ENCODE measurements at places on chromosomes 5 and 9. TPM values are rescaled to one million over a fixed set of nuclear protein-coding genes. Genes with fewer than 3 reads are reported as not detected.

SPINK13 gene
- not detected for total RNA-seq

SPOCK1 gene
- total RNA-seq = not detected

SARDH gene
- total RNA-seq = 0.38 TPM

FBP1 gene
- total RNA-seq = 4.9 TPM

PCDHB2 gene
- not detected for total RNA-seq

GRCh38 chr9:93665637-93666438 is 89.5 kb downstream of the PHF2 start:
- no peak overlapping the region for H3K27ac ChIP-seq
- no peaks in the 10 kb centered on the region for H3K27me3 ChIP-seq
- DNase-seq = peak; percentile 58
- no peaks in the 10 kb centered on the region for H3K36me3 ChIP-seq

DNA sequence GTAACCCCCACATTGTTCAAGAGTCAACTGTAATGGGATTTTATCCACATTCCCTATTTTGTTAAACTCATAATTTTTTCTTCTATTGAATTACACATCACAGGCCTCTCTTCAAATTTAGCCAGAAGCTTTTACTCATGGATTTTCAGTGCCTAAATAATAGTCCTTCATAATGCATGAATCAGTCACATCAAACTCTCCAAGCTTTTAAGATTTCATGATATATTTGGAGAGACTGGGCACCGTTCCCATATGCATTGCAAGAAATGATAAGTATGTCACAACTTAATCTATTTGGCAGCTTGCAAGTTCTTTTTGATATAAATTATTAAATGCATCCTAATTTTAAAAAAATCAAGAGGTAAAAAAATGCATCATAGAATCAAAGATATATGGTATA is 465.9 kb downstream of the DMAC1 start:
- no peak for DNase-seq
- no peak overlapping the region for H3K4me3 ChIP-seq
- H3K4me1 ChIP-seq = no peaks in the 10 kb centered on the region
- H3K36me3 ChIP-seq = no peaks in the 10 kb centered on the region

GRCh38 chr5:60686157-60686556 is 13.8 kb downstream of the DEPDC1B start:
- no peaks in the 10 kb centered on the region for H3K36me3 ChIP-seq
- no peak for DNase-seq
- H3K4me3 ChIP-seq = no peak overlapping the region
- H3K4me1 ChIP-seq = no peaks in the 10 kb centered on the region

GRCh38 chr5:73605223-73606087 is 20.5 kb upstream of the ARHGEF28 start:
- peaks cover 8% of the 10 kb centered on the region for H3K36me3 ChIP-seq
- H3K4me1 ChIP-seq = peaks cover 4% of the 10 kb centered on the region
- H3K27me3 ChIP-seq = no peaks in the 10 kb centered on the region
- H3K27ac ChIP-seq = no peak overlapping the region
- no peak overlapping the region for H3K4me3 ChIP-seq

GRCh38 chr5:133552925-133553525 is 59.3 kb downstream of the FSTL4 start:
- H3K4me1 ChIP-seq = no peaks in the 10 kb centered on the region
- no peaks in the 10 kb centered on the region for H3K36me3 ChIP-seq
- no peak overlapping the region for H3K27ac ChIP-seq

GRCh38 chr5:60332244-60333004 is 367.5 kb downstream of the DEPDC1B start:
- H3K36me3 ChIP-seq = no peaks in the 10 kb centered on the region
- H3K27ac ChIP-seq = no peak overlapping the region
- H3K4me3 ChIP-seq = no peak overlapping the region
- no peaks in the 10 kb centered on the region for H3K4me1 ChIP-seq
- no peak for DNase-seq

- H3K27me3 ChIP-seq = no peaks in the 10 kb centered on the region
- peaks cover 15% of the 10 kb centered on the region for H3K36me3 ChIP-seq
- H3K4me3 ChIP-seq = peak overlapping the region; percentile 90
These were observed 2.0 kb downstream of the CYFIP2 start for GRCh38 chr5:157267761-157268480.

DNA sequence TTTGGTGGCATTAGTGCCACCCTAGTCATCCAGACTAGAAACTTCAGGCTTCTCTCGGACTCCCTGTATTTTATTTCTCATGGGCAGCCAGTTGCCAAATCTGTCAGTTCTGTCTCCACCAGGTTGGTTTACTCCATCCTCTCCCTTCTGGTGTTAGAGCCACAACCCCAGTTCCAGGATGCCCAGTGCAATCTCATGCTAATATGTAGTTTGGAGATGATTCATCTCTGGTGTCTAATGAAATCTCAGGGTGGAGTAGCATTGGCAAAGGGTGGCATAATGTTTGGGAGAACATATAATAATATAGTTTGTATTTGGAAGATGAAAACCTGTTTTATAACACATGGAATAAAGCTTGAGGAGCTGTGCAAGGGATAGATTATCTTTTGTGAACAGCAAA is 30.2 kb downstream of the SLC46A2 start:
- peaks cover 23% of the 10 kb centered on the region for H3K4me1 ChIP-seq
- no peaks in the 10 kb centered on the region for H3K36me3 ChIP-seq
- no peak for DNase-seq
- H3K27ac ChIP-seq = no peak overlapping the region

- no peak overlapping the region for H3K4me3 ChIP-seq
- H3K4me1 ChIP-seq = peaks cover 6% of the 10 kb centered on the region
- DNase-seq = no peak
- no peak overlapping the region for H3K27ac ChIP-seq
- H3K36me3 ChIP-seq = no peaks in the 10 kb centered on the region
These were observed 128.2 kb upstream of the ASTN2 start for GRCh38 chr9:117543089-117543488.

DNA sequence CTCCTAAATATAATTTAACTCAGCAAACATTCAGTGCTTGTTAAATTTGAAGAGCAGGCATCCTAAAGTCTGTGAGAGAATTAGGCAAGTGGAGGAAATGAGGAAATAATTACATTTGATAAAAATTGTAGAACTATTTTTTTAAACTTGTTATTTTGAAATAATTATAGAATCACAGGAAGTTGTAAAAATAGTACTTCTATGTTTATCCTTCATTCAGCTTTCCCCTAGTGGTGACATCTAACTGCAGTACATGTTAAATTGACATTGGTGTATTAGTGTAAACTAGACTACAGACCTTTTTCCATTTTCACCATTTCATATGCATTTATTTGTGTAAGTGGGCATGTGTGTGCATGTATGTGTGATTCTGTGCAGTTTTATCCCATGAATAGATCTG is 51.6 kb downstream of the F2RL2 start:
- no peaks in the 10 kb centered on the region for H3K27me3 ChIP-seq
- no peak overlapping the region for H3K27ac ChIP-seq
- H3K36me3 ChIP-seq = peaks cover 2% of the 10 kb centered on the region
- peaks cover 20% of the 10 kb centered on the region for H3K4me1 ChIP-seq
- no peak overlapping the region for H3K4me3 ChIP-seq

- no peaks in the 10 kb centered on the region for H3K36me3 ChIP-seq
- H3K4me3 ChIP-seq = no peak overlapping the region
- DNase-seq = no peak
- H3K27me3 ChIP-seq = no peaks in the 10 kb centered on the region
These were observed 36.9 kb upstream of the LURAP1L start for GRCh38 chr9:12737871-12738270.

GRCh38 chr9:98150721-98151120 is 31.7 kb upstream of the TRIM14 start:
- H3K4me1 ChIP-seq = peaks cover 14% of the 10 kb centered on the region
- no peak overlapping the region for H3K4me3 ChIP-seq
- DNase-seq = no peak
- H3K27ac ChIP-seq = no peak overlapping the region
- H3K27me3 ChIP-seq = no peaks in the 10 kb centered on the region

GRCh38 chr5:50302815-50303490 is 138.1 kb downstream of the EMB start:
- H3K4me1 ChIP-seq = no peaks in the 10 kb centered on the region
- peaks cover 9% of the 10 kb centered on the region for H3K36me3 ChIP-seq
- no peak overlapping the region for H3K27ac ChIP-seq
- H3K4me3 ChIP-seq = no peak overlapping the region
- no peaks in the 10 kb centered on the region for H3K27me3 ChIP-seq

DNA sequence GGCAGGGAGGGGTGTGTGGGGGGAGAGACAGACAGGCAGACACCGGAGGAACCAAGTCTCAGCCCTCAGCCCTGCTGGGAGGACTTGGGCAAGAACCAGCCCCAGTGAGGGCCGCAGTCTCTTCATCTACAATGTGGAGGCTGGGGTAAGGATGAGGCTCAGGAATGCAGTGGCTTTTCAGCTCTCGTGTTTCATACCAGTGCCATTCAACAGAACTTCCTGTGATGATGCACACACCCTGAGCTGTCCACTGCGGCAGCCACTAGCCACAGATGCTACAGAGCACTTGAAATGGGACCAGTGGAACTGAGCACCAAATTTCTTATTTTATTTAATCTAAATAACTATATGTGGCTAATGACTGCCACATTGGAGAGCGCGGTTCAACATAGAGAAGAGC is 10.7 kb downstream of the CAMK2A start:
- no peak for DNase-seq
- H3K4me1 ChIP-seq = no peaks in the 10 kb centered on the region

DNA sequence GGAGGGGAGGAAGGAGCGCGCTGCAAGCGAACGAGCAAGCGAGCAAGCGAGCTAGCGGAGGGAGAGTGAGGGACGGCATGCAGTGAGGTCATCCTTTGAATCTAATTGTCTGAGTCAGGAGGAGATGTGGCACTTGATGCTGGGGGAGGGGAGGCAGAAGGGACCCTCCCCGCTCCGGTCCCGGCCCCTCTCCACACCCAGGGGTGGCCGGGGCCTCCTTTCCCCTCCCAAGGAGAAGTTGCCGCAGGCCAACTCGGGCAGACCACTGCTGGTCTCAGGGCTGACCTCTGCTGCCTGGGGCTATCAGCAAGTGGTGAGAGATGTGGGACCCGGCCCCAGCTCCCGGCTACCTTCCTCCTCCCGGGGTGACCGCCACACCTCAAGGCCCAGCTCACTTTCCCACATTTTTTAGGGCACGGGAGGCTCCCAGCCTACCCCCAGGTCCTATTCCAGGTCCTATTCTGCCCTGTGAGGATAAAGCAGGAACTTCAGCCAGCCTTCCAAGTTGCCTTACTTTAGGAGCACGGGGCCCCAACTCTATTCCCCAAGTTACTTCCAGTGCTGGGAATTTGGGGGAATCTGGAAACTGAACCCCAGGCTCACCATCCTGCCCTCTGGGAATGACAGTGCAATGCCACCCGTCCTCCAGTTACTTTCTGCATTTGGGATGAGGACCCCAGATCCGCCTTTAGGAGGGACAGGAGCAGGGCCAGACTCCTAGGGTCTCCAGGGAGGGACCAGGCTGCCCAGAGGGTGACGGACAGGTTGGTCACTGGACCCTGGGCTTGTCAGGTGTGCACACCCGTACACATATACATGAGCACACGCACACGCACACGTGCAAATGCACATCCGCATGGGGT is 11.1 kb downstream of the CNTFR start:
- H3K27me3 ChIP-seq = peaks cover 52% of the 10 kb centered on the region
- no peak overlapping the region for H3K27ac ChIP-seq
- no peaks in the 10 kb centered on the region for H3K36me3 ChIP-seq
- DNase-seq = no peak
- H3K4me1 ChIP-seq = peaks cover 5% of the 10 kb centered on the region

GRCh38 chr9:85142496-85142911 is 473.0 kb downstream of the NTRK2 start:
- H3K36me3 ChIP-seq = no peaks in the 10 kb centered on the region

DNA sequence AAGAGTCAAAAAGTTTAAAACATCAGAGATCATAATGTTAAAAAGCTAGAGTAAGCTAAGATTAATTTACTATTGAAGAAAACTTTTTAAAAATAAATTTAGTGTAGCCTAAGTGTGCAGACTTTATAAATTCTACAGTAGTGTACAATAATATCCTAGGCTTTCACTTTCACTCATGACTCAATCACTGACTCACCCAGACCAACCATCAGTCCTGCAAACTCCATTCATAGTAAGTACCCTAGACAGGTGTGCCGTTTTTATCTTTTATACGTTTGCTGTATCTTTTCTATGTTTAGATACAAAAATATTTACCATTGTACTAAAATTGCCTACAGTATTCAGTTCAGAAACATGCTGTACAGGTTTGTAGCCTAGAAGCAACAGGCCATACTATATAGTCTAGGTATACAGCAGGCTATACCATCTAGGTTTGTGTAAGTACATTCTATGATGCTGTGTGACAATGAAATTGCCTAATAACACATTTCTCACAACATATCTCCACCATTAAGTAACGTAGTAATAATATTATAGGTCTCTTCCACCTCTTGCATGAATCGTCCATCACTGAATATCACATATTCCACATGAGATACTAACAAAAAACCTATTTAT is 59.2 kb downstream of the MEGF9 start:
- no peaks in the 10 kb centered on the region for H3K36me3 ChIP-seq
- H3K4me3 ChIP-seq = no peak overlapping the region
- H3K27ac ChIP-seq = no peak overlapping the region
- no peaks in the 10 kb centered on the region for H3K4me1 ChIP-seq

DNA sequence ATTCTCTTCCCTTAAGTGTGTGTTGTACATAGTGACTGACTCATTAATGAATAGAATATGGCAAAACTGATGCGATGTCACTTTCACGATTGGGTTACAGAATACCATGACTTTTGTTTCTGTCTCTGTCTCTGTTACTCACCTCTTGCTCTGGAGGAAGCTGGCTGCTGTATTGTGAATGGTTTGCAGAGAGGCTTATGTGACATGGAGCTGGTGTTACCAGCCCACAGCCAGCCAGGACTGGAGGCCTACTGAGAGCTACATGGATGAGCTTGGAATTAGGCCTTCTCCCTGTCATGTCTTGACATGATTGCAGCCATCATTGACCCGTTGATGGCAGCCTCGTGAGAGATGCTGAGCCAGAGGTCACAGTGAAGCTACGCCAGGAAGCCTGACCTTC is 161.9 kb downstream of the TAF11L14 start:
- no peaks in the 10 kb centered on the region for H3K4me1 ChIP-seq
- no peak overlapping the region for H3K4me3 ChIP-seq
- H3K27ac ChIP-seq = no peak overlapping the region
- H3K27me3 ChIP-seq = no peaks in the 10 kb centered on the region
- H3K36me3 ChIP-seq = no peaks in the 10 kb centered on the region

DNA sequence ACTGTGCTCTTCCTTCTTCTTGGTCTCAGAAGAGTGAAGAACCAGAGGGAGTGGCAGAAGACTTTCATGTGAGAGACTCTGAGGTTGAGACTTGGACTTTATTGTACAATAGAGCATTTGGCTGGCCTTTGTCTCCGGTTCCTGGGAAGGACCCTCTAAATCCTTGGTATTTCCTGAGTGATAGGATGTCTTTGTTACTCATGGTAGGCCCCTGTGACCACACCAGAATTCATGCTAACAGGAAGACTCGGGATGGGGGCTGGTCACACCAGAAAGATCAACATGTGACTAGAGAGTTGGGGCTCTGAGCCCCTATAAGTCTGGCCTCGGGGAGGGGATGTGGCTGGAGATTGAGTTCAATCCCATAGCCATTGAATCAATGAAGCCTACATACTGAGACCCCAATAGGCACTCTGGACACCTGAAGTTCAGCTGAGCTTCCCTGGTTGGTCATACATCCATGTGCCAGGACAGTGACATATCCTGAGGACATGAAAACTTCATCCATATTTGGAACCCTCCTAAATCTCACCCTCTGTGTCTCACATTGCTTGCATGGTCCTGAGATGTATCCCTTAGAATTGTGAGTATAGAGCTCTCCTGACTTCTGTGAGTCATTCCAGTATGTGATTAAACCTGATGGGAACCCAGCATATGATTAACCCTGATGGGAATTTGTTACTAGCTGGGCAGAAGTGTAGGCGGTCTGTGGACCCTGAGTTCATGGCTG is 201.7 kb downstream of the GADD45G start:
- no peak for DNase-seq
- H3K27ac ChIP-seq = no peak overlapping the region
- no peaks in the 10 kb centered on the region for H3K36me3 ChIP-seq
